Panc1 (cell line): ENCODE measurements at places on chromosomes 2 and 18.

DNA sequence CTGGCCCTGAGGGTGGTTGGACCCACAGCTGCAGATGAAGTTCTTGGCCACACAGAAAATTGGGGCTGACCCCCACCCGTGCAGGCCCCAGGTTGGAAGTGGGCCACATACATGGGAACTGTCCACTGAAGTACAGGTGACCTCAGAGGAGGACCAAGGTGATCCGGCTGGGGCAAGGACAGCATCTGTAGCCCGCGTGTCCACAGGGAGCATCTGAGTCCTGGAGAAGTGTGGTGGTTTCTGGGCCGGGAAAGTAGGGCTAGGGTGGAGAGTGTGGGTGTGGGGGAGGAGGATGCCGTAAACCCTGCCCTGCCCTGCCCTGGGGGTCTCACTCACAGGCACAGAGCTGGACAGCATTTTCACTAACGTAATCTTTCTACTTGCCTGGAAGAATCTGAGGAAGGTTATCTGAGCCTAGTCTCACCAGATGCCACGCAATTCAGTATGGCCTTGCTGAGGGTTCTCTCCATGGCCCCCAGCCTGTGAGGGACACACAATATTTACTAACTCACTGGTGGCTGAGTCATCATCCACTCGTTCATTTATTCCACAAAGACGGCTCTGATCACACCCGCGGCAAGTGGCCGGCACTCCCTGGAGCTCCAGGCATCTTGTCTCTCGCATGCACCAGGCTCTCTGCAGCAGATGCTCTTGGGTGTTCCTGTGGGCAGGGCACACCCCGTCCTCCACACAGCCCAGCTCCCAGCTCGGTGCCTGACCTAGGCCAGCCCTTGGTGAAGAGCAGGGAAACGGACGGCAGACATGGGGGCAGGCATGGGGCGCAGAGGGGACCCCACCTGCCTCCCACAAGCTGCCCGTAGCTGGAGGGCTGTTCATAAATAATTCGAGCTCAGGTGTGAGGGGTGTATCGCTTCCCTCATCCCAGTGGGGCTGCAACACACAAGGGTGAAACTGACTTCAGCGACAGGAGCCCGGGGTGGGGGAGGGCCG is 51.2 kb downstream of the INHBB start:
- no peak for DNase-seq

GRCh38 chr2:3349211-3349693 is 28.4 kb downstream of the EIPR1 start:
- DNase-seq: no peak

DNA sequence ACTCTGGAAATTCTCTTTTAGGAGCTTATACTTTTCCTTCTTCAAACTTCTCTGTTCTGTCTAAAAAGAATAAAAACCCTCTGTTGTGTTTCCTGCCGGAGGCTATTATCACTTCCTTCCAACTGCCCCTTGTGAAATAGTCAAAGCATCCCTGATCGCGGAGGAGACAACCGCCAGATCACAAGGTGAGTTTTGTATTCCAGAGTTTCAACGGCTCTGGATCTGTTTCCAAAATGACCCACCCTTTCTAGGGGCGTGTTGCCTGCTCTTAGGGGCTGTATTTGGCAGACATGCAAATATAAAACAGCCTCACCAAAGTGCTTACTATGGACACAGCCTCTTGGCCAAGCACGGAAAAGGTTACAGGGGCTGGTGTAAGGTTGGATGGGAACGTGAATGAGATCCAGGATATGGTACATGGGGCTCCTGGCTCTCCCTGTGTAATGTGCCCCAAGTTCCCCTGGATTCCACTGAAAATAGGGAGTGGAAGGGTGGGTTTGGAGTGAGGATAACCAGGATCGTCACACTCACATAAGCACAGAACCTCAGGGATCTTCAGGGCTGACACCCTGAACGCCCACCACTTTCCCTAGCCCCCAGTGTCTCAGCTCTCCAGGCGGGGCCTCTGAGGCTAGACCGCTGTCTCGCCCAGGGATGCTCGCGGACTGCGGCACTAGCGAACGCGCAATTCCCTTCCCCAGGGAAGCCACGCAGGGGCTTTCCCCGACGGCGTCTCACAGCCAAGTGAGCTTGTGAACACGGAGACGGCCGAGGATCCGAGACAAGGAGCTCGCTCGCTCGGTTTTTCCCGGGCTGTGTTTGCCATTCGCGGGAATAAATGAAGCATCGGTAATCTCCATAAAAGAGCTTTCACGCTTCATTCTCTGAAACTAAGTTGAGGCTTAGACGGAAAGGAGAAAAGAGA is 14.4 kb downstream of the EN1 start:
- DNase-seq: no peak

DNA sequence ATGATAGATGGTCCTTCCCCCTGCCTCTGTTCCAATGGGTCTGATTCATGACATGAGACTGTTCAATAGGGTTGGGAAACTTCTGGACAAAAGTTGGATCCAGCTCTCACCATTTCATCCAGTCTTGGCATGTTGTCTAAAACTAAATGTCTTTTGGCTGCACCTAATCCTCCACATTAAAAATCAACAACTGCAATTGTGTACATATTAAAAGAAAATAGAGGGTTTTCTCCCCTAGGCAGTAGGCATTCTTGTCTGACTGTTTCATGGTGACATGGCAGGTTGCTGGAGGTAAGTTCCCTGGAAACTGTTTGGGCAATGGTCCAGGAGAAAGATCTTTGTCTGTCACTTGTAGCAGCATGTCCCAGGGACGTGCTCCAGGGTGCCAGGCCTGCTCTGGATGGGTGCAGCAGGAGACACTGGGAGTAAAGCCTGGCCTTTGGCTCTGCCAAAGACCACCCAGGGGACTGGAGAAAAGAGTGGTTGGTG is 135.8 kb downstream of the TCF4 start:
- no peak for DNase-seq

DNA sequence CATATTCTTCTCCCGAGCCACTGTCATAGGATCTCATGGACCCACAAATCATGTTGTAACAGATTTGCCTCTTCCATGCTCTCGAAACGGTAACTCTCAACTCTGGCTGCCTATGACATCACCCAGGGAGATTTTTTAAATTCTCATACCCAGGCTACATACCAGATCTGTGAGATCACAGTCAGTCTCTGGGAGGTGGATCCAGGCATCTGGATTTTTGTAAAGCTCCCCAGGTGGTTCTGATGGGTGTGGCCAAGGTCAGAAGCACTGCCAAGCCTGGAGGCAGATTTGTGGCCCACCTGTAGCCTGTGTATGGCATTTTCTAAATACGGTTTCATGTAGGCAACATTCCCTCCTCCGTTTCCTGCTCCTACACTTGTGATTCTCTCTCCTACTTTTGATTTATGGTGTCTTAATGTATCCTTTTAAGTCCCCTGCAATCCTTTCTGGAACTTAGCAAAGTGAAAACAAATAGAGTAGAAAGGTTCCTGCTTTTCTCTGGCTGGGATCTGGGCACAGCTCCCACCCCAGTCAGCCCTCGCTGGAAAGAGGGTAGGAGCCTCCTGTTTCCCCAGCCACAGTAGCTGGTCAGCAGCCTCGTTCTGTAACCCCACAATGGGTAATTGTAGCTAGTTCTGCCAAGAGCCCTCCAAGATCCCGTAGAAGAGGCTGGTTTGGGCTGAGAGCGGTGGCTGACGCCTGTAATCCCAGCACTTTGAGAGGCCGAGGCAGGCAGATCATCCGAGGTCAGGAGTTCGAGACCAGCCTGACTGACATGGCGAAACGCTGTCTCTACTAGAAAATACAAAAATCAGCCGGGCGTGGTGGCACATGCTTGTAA is 96.2 kb downstream of the KLHL29 start:
- DNase-seq: peak; percentile 63

GRCh38 chr2:95077530-95077825 is 44.1 kb downstream of the MRPS5 start:
- no peak for DNase-seq

- no peak for DNase-seq
Measured at GRCh38 chr18:7256618-7257425, 25.9 kb downstream of the LRRC30 start.

DNA sequence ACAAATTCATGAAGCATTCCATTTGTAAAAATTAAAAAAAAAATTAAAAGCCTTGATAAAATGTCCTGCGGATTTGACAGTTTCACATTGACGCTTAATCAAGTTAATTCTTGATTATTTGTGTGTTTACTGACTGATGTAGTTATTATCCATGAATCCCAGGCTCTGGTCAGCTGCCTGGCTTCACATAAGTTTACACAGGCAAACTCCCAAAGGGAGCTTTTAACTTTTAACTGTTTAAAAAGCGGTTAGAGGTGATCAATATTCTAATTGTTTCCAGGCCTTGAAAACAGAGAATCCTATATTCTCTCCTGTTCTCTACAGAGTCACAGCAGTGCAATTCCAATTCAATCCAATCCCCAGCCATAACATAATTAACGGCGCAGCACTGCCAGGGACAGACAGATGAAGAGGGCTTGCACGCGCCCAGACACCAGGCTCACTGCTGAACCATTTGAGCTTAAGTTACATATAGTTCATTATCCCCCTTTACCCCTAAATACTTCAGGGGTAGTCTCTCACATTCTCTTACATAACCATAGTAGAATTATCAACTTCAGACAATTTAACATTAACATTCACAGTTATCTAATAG is 47.5 kb downstream of the ATP8B1 start:
- no peak for DNase-seq

DNA sequence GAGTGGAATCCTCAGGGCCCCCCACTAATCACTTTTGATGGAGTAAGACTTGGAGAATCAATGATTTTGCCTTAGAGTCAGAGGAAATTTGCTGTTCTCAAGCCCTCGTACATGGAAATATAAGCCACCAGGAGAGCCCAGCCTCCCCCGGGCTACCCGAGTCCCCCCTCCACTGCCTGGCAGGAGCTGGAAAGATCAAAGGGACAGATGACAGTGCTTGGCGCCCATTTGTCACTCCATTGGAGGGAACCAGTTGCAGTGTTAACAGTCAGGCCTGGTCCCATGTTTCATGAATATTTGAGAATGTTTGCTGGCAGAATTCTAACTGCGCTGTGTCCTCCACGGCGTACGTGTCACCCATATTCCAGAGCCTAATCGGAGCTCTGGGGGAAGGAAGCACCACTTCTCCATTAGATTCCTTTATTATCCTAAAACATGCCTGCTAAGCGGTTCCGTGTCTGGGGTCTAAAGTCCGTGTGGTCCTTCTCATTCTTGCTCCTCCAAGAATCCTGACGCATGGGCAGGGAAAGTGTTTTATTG is 202.4 kb downstream of the KLHL29 start:
- DNase-seq: no peak

DNA sequence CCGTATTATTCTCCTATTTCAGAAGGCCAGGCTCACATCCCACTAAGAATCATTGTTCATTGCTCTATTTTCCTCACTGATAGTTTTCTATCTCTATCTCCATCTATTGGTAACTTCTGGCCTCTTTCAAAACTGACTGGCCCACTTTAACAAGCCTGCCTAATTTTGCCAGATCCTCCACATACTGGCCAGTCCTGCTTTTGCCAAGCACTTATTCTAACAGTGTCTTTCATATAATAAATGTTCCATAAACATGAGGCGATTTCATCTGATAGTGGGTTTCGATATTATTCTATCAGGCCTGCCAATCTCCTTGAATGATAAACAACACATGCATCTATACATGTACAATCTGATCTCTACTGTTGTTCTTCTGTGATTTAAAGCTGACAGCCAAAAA is 125.9 kb upstream of the KCNH7 start:
- DNase-seq: no peak
